T-helper 17 cell (primary cell): ENCODE measurements at places on chromosomes 1 and 21. TPM values are rescaled to one million over a fixed set of nuclear protein-coding genes. Genes with fewer than 3 reads are reported as not detected.
A peak's percentile ranks its signal among the peaks of the same experiment; 100 is the strongest.

DNA sequence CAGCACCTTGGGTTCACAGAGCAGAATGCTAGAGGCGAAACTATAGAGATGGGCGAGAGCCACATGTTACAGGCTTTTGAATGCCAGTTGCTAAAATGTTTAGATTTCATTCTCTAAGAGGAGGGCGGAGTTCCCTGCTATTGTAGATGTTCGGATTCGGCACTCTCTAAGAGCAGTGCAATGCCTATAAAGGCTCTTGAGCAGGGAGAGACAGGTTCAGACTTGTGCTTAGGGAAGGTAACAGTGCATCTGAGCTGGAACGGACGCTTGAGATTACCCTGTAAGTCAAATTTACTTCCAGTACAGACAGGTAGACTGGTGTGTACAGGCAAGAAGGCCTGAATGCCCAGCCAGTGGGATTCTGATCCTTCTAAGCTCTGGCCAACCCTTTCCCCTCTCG lies 15.3 kb downstream of the LURAP1 start:
- H3K4me1 ChIP-seq: peaks cover 4% of the 10 kb centered on the region
- H3K27ac ChIP-seq: no peak overlapping the region
- peaks cover 28% of the 10 kb centered on the region for H3K27me3 ChIP-seq
- H3K36me3 ChIP-seq: peaks cover 2% of the 10 kb centered on the region
- H3K4me3 ChIP-seq: no peak overlapping the region

DNA sequence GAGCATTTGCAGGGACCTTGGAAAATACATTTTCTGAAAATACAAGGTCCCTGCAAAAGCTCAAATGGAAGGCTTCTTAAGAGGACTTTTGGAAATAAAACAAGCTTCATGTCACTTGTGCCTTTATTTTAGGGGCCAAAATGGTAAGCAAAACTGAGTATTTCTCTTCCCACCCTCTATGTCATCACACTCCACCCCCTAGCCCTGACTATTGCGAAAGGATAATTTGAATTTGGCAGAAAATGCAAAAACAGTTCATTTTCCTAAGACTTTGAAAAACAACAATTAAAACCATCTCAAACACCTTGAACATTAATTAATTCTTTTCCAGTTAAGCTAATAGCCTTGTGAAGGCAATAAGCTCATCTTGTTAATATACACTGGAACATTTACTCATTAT lies 201.7 kb downstream of the TM2D1 start:
- H3K4me3 ChIP-seq: no peak overlapping the region
- no peaks in the 10 kb centered on the region for H3K36me3 ChIP-seq
- H3K27me3 ChIP-seq: peaks cover 43% of the 10 kb centered on the region

DNA sequence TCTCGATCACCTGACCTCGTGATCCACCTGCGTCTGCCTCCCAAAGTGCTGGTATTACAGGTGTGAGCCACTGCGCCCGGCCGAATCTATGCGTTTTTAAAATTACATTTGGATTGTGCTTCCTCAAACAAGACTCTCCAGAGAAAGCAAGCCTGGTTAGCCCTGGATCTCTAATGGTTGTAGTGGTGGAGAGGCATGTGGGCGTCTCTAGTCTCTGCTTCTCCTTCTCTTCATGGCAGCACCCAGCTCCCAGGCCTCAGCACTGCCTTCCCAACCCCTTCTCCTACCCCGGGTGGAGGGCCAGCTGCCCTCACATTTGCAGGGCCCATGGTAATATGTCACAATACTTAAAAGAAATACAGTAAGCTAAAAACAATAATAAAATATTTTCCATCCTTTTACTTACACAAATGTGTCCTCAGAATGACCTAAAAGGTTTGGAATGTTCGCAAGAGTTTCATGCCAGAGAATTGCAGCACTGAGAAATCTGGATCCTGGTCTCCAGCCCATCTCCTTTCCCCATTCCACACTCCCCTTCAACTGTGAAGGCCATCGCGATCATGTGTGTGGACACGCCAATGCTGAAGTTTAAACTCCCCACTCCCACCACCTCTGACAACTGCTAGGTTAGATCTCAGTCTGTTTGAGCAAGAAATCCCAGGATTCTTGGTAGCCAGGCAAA lies 7.0 kb downstream of the OR14I1 start:
- H3K4me3 ChIP-seq: no peak overlapping the region
- peaks cover 3% of the 10 kb centered on the region for H3K36me3 ChIP-seq
- peaks cover 5% of the 10 kb centered on the region for H3K4me1 ChIP-seq
- no peak for DNase-seq

DNA sequence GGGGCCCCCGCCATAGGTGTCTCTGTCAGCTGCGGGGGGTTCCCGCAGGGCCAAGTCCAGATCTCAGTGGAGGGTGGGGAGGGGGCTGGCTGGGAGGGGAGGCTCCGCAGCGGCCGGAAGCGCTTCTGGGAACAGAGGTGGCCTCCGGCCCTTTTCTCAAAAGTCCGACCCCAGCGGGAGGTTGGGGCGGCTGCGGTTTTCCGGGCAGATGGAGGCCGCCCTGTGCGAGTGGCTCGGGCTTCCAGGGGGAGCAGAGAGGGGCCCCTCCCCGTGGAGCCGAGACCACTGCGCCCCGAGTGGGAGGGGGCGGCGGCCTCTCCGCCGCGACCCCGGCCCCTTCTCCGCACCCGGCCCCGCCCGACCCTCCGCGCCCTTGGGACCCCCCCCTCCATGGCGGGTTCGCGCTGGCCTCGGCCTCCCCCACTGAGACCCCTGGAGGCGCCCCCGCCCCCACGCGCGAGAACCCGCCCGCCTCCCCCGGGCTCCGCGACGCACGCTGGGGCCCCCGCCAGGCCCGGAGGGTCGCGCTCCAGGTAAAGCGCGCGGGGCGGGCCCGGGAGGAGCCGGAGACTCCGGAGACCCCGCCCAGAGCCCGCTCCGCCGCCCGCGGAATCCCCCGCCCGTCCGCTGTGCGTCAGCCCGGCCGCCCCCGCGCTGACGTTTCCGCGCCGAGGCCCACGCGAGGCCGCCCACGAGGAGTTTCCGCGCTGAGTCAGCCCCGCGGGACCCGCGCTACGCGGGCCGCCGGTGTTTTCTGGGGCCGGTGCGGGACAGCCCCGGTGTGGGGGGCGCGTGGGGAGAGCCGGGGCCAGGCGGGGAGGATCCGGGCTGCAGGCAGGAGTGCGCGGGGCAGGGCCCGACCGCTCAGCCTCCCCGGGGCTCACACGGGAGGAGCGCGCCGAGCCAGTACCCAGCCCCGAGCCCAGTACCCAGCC lies 5.2 kb downstream of the TNFRSF18 start:
- DNase-seq: peak; percentile 89
- H3K36me3 ChIP-seq: no peaks in the 10 kb centered on the region
- peak overlapping the region; percentile 68 for H3K27ac ChIP-seq
- peaks cover 5% of the 10 kb centered on the region for H3K4me1 ChIP-seq
- peak overlapping the region; percentile 56 for H3K4me3 ChIP-seq

DNA sequence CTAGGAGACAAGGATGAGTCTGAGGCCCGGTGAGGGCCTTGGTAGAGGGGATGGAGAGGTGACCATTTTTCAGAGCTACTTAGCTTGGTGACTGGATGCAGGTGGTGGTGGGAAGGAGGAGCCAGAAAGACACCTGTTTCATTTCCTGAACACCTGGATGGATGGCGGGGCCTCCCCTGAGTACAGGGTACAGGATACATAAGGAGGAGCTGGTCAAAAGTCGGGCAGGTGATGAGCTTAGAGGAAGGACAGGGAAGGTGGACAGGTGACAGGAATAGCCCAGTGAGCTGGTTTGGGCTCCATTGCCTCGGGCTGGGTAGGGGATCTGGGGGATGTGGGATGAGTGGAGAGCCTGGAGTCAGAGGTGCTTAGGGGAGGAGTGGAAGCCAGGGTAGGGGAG lies 6.3 kb downstream of the FAAH start:
- no peak overlapping the region for H3K4me3 ChIP-seq
- peaks cover 7% of the 10 kb centered on the region for H3K4me1 ChIP-seq
- no peak for DNase-seq

DNA sequence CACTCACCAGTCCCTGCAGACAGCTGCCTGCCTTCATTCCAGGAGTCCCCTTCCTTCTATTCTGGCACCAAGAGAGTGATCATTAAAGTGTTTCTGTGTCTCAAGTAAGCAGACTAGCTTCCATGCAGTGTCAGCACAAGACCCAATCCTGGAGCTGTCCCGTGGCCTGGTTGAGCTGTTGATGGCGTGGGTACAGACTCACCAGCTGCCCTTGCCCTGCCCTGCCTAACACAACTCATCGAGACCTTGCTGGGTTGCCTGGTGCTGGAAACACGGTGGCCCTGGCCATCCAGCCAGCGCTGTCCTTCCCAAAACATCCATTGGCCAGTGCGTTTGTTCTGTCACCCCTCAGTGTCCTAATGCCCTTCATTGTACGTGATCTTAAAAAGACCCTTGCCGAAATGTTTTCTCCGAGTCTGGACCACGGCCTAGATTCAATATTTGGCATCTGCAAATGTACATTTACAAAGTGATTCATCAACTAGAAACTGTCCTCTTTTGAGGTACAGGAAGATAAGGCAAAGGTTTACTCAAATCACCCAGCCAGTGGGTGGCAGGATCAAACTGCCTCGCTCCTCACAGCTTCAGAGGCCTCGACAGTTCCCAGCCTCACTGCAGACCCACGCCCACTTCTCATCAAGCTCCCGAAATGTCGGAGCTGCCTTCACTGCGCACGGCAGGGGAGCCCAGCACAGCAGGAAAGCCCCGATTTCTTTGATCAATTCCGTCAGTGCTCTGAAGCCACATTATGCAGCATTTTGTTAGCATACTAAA lies 494.2 kb downstream of the KIF26B start:
- no peaks in the 10 kb centered on the region for H3K4me1 ChIP-seq
- peaks cover 34% of the 10 kb centered on the region for H3K27me3 ChIP-seq
- H3K27ac ChIP-seq: no peak overlapping the region
- peak overlapping the region; percentile 6 for H3K4me3 ChIP-seq

Gene RAP1GAP
- 0.07 TPM for total RNA-seq

Gene F5
- 24.3 TPM for total RNA-seq

Gene TMEM125
- total RNA-seq: not detected
